ENCODE measurements at places on chromosomes 3 and 15.

DNA sequence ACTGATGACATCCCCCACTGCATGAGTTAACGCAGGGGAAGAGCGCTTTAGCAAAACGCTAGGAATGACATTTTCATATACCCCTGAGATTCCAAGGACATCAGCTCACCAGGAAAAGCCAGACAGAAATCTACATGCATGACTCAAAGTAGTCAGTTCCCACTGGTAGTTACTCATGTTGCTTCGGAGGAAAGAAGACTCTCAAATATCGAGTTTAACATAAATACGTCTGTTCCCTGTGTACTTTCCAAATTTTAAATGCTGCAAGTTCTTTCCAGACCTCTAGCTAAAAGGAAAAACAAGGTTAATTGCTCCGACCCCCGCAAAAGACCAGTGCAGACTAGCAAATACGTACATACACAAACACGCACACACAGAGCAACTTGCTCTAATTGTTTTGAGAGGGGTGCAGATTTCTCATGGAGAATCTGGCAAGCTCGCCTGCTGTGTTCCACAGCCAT lies 115.4 kb upstream of the PRICKLE2 start:
- no peak for DNase-seq

- no peak for DNase-seq
Measured at GRCh38 chr3:86814918-86815655, 175.9 kb downstream of the VGLL3 start.

DNA sequence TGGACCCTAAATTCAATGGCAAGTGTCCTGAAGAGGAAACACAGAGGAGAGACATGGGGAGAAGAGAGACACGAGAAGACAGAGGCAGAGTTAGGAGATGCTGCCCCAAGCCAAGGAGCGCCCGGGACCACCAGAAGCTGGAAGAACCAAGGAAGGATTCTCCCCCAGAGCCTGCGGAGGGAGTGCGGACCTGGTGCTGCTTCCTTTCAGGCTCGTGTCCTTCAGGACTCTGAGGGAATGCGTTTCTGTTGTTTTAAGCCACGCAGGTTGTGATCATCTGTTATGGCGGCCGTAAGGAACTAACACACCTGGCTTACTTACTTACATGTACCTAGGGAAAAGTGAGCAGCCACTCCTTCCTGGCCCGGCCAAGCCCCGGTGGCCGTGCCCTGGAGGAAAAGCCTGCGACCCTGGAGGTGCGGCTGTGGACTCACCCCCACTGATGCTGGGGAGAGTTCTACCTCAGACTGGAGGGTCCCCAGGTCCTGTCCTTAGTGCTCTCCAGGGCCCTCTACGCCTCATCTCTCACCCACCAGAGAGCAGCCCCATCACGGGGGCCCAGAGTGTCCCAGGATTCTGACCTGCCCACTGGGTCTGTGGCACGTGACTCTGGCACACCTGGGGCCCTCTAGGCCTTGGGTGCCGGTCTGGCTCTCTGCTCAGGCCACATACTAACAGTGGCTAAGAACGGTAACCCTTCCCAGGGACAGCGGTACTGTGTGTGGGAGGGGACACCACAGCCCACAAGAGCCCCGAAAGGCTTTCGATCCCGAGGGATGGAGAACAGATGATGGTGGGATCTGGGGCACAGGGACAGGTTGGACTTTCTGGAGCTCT lies 61.8 kb downstream of the ITGA11 start:
- no peak for DNase-seq

DNA sequence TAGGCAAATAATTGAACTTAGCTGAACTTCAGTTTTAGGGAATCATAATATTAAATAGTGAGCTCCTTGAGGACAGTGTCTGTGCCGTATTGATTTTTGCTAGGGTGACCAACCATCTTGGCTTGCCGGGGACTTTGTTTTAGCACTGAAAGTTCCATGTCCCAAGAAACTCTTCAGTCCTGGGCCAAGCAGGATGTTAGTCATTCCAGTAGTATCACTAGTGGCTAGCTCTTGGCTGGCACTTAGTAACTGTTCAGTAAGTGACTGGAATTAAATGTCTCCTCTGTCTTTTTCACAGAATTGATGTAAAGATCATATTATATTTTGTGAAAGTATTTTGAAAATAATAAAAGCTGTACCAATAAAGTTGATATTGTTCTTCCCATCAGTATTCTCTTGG lies 42.3 kb downstream of the RSRC1 start:
- no peak for DNase-seq

DNA sequence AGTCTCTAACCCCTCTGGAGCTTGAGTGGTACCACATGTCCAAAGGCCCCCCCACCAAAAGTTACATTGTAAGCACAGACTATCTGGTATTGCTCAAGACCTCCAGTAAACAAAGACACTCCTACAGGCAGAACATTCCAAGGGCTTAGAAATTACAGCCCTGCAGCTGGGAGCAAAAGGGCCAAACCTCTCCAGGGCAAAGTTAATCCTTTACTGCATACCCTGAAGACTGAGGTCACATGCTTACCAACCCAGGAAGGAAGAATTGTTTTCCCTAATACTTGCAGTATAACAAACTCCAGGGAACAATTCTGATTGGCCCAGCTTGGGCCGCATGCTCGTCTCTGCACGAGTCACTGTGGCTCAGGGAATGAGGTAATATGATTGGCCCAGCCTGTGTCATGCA lies 266.1 kb upstream of the NR2F2 start:
- peak; percentile 13 for DNase-seq

DNA sequence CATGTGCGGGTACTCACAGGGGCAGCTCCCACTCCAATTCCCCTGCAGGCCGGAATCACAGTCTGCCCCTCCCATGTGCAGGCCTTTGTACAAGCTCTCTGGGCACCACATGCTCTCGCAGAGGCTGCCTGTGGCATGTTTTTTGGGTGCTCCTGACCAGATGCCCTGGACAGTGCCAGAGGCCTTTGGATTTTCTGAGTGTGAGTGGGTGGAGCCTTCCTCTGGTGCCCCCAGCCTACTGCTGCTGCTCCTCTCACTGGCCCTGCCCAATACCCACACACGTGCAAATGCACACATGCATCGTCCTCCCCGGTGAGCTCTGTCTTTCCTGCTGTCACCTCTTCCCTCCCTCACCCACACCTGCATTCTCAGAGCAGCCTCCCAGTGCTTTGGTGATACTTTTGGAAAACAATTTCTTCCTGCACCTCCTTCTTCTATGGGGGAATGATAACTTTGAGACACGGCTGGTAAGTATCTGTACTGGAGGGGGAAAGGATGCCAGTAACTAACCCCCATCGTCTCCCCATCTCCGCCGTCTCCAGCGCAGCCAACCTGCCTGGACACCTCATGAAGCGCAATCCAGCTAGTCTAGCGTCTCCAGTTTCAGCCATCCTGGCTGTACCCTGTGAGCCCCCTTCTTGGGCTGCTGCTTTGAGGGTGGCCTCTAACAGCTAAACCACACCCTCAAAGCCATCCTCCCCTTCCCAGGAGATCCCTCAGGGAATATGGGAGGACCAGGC lies 229.4 kb upstream of the TOPAZ1 start:
- DNase-seq: no peak

All from A673 (cell line).